ENCODE measurements at places on chromosomes 11 and 22. TPM values are rescaled to one million over a fixed set of nuclear protein-coding genes. Genes with fewer than 3 reads are reported as not detected.
A peak's percentile ranks its signal among the peaks of the same experiment; 100 is the strongest.

- peak; percentile 83 for DNase-seq
These were observed 39.0 kb downstream of the BMAL1 start for GRCh38 chr11:13316528-13316961.

DNA sequence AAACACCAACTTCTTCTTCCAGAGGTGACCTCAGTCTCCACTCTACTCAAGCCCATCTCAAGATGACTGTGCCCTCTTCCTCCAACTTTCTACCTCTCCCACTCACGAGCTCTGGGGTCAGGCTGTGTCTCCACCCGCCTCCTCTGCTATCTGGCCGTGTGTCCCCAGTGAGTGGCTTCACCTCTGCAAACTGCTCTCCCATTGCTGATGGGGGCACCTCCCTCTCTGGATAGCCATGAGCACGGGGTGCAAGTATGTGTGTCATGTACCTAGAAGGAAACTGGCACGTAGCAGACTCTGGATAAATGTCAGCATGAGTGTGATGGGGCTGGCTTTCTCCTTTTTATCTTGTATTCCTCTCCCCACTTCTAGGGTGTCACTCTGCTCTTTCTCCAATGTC, 18.3 kb upstream of the RAC2 start:
- DNase-seq = no peak

DNA sequence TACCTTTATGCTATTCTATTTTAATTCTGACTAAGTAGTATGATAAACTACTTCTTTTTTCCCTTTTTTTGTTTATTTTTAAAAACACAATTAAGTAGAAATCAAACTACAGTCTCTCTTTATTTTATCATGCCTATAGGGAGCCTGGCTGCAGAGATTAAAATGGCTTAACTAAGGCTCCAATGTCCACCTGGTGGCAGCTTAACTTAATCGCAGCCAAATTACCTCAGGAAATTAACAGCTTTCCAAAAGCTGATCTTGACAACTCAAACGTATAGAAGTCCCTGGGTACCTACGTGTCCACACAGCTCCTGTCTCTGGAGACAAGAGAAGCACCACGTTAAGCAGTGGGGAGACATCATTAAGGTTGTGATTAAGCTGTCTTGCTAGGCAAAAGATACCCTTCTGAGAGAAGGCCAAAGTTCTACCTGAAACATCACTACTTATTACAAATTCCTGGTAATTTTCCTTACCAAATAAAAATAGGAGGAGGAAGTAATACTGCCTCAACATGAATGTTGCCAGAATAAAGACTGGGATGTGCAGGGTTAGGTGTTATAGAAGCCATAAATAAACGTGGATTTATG, 63.2 kb upstream of the SNX19 start:
- DNase-seq = peak; percentile 25

DNA sequence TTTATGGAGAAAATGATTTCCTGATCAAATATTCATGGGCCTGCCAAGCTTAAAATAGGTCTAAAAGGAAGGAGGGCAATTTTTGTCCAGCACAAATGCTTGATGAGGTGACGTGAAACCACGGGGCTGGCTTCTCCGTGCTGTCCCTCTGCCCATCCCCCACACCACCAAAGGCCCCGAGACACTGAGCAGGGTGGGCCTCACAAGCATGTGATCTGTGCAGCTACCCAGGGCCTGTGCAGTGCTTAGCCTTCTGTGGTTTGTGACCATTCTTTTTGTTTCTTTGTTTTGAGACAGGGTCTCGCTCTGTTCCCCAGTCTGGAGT, 94.8 kb upstream of the RTL6 start:
- no peak for DNase-seq

The OR51G2 gene
- not detected for total RNA-seq

The PLAAT2 gene
- total RNA-seq = not detected

The CDC42EP2 gene
- 10.2 TPM for total RNA-seq

The SUSD2 gene
- 0.26 TPM for total RNA-seq
